ENCODE measurements at places on chromosomes 3 and 15.

GRCh38 chr3:65632414-65632813, 406.3 kb downstream of the MAGI1 start:
- DNase-seq: no peak

DNA sequence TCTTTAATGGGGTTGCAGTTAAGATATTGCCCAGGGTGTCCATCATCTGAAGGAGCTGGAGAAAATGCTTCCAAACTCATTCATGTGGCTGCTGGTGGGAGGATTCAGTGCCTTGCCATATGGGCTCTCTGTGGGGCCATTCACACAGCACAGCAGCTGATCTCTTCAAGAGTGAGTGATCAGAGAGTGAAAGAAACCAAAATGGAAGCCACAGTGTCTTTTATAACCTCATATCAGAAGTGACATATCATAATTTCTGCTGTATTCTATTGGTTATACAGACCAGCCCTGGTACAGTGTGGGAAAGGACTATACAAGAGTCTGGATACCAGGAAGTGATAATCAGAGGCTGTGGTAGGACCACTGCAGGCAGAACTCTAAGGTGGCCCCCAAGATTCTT, 33.6 kb downstream of the HHLA2 start:
- no peak for DNase-seq

- DNase-seq: no peak
Measured at GRCh38 chr3:50604628-50605588, 6.7 kb downstream of the CISH start.

DNA sequence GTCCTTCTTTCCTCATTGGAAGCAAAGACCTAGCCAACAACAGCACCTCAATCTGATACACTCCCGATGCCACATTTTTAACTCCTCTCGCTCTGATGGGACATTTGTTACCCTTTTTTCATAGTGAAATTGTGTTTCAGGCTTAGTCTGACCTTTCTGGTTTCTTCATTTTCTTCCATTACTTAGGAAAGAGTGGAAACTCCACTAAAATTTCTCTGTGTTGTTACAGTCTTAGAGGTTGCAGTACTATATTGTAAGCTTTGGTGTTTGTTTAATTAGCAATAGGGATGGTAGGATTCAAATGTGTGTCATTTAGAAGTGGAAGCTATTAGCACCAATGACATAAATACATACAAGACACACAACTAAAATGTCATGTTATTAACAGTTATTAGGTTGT, 29.6 kb upstream of the CRTC3 start:
- no peak for DNase-seq

GRCh38 chr3:39295184-39295775, 15.4 kb upstream of the CX3CR1 start:
- no peak for DNase-seq

DNA sequence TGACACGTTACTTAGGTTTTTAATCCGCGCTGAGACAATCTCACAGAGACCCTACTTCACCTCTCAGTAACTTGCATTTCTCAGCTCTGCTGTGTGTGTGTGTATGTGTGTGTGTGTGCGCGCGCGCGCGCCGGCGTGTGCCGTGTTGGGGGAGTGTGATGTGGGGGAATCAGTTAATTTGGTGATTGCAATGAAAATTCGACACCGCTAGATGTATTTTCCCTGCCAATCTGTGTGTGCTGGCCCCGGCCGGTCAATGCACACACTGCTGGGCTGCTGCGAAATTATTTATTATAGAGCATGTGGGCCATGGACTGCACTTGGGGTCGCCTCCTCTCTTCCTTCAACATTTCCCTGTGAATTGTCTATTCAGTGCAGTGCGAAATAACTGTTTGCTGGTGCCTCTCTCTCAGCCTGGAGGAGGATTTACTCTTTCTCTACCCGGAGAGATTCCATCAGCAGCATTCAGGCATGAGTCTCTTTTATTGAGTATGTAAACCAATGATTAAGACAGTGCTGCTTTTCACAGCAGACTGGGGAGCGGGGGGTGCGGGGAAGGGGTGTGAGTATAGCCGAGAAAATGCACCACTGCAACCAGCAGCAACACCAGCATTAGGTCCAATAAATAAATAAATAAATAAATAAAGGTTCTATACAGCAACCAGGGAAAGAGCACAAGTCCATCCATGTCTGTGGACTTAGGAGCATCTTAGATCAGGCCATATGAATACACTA, 2.9 kb downstream of the CADM2 start:
- DNase-seq: no peak

DNA sequence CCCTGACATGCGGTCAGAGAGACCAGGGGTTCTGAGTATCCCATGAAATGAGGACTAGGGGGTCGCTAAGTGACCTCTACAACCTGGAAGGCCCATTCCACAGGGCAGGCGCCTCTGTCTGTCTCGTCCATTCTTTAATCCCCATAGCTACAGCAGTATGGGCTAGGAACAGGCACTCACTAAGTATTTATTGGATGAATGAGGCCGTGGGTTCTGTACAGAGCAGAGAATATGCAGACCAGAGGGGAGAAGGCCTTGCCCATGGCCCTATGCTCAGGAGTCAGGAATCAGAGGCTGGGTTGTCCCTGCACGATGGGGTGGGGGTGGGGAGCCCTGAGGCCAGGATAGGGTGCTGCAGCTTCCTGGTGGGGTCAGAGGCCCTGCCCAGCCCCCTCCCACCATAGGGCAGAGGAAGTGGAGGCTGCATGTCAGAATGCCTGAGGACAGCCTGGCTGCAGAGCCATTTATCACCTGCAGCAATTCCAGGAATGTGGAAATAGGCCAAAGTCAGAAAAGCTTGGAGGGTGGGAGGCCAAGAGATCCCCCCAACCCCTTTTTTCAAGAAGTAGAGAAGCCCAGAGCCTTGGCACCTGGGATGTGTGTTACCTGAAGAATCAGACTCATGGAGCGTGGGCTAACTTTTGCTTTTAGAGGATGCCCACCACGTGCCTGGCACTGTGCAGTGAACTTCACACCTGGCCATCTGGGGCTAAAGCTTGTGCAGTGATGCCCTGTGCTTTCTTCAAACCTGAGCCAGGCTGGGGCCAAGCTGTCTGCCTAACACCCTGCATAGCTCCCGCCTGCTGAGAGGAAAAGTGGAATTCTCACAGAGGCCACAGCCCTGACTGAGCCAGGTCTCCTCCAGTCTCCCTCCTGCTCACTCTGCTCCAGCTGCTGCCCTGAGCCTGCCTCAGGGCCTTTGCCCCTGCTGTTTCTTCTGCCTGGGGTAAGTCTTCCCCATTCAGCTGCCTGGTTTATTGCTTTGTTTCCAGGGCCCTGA, 109.4 kb downstream of the WNT7A start:
- DNase-seq: no peak

- no peak for DNase-seq
Measured at GRCh38 chr15:86611417-86612040, 531.9 kb downstream of the AGBL1 start.

- no peak for DNase-seq
Measured at GRCh38 chr3:32413845-32414521, 22.3 kb downstream of the CMTM7 start.

- DNase-seq: peak; percentile 14
Measured at GRCh38 chr15:70140543-70141375, 43.0 kb upstream of the TLE3 start.

- peak; percentile 45 for DNase-seq
Measured at GRCh38 chr3:46713898-46714552, 3.6 kb downstream of the PRSS50 start.
